ENCODE measurements at places on chromosomes 6 and 20.

DNA sequence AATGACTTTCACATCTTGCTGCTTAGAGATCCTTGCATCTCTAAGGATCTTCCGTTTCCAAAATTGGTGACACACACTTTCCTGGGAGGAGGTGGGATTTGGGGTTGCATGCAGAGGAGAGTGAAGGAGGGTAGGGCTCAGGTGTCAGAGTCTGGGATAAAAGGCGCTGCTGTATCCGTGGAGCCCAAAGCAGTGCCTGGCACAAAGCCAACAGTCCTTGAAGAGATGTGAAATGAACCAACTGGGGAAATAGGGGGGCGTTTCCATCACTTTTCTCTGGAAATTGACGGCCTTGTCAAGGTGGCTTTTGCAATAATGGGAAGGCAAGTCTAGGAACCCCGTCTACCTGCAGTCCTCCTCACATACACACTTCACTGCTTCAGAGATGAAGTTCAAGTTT, 59.5 kb upstream of the NELFCD start:
- no peak for DNase-seq

DNA sequence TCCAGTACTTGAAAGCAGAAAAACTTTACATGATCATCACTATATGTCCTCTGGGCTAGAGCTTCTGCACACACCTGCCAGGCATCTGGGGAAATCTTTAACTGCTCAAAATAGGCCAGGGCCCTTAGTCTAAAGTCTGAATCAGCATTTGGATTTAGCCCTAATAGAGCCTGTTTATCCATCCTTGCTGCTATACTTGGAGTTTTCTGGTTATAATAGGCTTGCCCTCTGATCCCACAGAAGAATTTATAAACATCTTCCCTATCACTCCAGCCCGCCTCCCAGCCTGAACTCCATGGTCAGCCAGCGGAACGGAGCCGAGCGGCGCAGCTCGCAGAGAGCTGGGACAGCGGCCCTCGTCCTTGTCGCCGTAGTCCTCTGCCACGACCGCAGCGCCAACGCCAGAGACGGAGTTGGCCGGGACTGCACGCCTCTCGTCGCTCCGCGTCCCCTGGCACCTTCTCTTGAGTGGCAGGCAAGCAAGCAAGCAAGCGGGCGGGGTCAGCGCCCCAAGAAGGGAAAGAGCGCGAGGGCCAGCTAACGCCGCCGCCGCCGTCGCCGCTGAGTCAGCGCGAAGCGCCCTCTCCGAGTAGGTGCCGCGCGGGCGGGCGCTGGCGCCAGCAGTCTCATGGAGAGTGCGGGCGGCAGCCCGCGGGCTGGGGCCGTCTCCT, 25.4 kb upstream of the ASIP start:
- DNase-seq = peak; percentile 93

DNA sequence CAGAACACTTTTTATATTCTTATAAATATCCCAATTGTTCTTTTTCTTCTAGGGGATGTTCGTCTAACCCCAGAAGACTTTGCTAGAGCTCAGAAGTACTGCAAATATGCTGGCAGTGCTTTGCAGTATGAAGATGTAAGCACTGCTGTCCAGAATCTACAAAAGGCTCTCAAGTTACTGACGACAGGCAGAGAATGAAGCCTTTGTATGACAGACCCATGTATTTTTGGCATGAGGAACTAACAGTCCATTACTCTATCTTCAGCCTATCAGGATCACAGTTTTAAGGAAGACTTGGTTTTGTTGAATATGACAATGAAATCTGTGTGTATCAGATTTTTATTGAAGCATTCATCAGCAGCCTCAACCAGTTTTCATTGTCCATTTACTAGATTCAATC, 71.4 kb downstream of the VTA1 start:
- no peak for DNase-seq

GRCh38 chr6:110567957-110568696, 91.7 kb upstream of the SLC22A16 start:
- DNase-seq = no peak

- DNase-seq = no peak
These were observed 4.3 kb downstream of the ARFRP1 start for GRCh38 chr20:63703471-63703975.

- no peak for DNase-seq
These were observed 48.9 kb downstream of the MYB start for GRCh38 chr6:135229996-135230395.

- no peak for DNase-seq
These were observed 131.8 kb downstream of the SCML4 start for GRCh38 chr6:107692351-107692750.

DNA sequence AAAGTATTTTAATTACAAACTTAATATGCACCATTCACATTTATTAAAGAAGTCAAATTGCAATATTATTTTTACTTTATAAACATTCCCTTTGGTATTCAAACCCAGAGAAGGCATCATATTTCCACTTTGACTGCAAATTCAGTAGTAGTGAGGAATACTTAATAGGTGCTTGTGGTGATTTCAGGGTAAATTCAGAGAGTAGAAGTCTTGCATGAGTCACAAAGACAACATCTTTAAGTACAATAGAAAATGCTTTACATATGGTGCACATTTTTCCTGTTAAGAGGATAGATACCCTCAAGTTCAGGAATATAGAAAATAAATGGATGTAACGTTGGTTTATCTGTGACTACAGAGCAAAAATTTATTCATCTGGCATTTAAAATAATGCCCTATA, 390.2 kb downstream of the TENT5A start:
- DNase-seq = no peak

DNA sequence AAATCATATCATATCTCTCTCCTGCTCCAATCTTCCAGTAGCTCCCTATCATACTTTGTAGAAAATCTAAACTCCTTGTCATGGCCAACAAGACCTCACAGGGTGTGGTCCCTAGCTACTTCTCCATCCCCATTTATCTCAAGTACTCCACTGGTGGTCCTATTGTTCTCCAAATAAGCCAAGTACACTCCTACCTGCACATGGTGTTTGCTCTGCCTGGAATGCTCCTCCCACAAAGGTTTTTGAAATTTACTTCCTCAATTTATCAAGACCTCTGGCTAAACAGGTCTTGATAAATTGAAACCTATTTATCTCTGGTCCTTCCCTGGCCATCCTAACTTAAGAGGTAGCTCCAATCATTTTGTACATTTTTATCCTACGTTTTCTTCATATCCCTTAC, 12.1 kb downstream of the TMX4 start:
- no peak for DNase-seq

- no peak for DNase-seq
These were observed 380.3 kb downstream of the DHX35 start for GRCh38 chr20:39342463-39342862.

- DNase-seq = no peak
These were observed 49.1 kb downstream of the HFE start for GRCh38 chr6:26136321-26136720.

DNA sequence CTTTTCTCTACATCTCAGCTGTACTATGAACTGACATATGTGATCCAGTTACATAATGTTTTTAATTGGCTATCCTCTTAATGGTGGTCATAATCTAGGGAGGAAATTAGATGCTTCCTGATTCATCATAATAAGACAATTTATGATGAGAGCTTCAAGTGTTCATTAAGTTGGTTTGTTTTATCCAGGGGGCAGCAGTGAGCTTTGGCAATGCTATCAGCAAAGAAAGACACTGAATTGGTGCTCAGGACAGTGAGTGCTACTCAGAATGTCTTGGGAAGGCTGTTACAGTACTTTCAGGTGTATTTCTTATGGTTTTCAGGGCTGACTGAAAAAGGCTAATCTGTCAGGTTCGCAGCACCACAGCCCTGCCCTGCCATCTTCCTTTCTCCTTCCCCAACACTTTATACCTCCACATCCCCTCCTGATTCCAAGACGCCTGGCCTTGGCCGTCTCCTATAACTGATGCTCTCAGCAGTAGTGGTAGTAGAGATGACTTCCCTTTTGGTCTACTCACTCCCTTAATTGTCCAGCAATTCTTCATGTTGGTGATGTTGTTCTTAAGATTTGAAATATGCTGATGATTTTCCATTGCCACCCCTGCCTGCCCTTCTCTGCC, 67.0 kb upstream of the TNFAIP3 start:
- no peak for DNase-seq

GRCh38 chr6:2695454-2696095, 55.1 kb downstream of the MYLK4 start:
- no peak for DNase-seq

GRCh38 chr20:6142348-6142993, 19.6 kb upstream of the FERMT1 start:
- peak; percentile 60 for DNase-seq

DNA sequence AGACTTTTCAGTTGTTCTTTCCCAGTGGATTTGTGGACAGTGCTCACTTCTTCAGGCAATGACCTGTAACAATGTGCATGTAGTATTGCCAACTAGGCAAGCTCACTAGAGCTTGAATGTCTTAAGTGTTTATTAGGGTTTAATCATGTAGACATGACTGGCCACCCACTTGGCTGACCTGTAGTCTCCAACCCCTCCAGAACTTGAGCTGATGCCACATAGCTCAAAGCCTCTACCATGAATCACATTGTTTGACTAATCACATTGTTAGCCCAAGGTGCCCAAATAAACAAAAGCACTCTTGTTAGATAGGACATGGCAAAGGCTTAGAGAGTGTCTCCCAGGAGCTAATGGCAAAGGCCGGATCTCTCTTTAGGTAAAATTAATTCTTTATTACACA, 272.7 kb downstream of the GRIK2 start:
- no peak for DNase-seq

- DNase-seq = peak; percentile 78
These were observed at the start of gene STXBP5 for GRCh38 chr6:147204060-147204785. Gene STXBP5 (plus strand): TSS chr6:147204417. CDS start chr6:147204533, 116 bp downstream.

- DNase-seq = no peak
These were observed 44.3 kb downstream of the OSTM1 start for GRCh38 chr6:108030211-108030610.

GRCh38 chr20:61719691-61720347, 345.9 kb downstream of the TAF4 start:
- DNase-seq = peak; percentile 58

DNA sequence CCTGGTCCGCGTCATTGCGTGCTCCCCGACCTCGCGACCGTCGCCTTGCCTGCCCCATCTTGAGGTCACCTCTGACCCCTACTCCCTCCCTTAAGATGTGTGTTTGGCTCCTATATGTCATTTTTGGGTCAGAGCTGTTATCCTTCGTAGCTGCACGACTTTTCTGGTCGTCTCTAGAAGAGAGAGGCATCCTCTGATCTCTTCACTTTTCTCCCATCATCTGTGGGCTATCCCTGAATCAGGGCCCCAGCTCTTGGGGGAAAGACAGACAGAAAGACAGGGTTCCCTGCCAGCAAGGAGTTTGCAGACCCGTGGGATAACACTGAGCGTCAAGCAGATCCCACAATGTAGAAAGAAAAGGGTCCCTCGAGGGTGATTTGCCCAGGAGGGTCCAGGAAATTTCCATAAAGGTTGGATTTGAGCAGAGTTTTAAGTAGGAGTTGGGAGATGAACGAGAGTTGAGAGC, 555 bp downstream of the FAM120B start:
- no peak for DNase-seq

DNA sequence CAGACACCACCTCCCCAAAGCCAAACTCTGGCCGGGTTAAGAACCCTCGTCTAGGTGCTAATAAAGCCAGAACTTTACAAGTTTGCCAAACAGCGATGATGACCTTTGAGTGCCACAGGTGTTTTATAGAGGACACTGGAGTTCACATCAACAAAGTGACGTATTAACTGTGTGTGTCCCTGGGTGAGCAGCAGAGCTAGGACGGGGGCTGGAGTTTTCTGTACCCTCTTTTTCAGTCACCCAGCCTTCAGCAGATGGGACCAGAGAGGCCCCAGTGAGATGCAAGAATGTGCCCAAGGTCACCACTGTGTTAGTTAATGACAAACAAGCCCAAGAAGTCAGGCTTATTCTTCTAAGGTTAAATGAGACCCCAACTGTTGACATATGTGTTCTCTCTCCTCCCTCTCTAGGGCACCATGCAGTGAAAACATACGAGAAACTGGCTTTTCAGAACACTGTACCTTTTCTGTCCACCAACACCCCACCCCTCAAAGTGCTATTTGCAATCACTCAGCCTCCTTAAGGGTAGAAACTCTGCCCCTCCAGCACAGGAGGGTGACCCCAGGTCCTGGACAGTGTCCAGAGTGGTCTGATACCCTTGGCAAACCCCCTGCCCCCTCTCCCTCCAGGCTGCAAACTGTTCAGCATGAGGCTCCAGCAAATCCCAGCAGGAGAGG, 5.2 kb downstream of the SDC4 start:
- DNase-seq = no peak

DNA sequence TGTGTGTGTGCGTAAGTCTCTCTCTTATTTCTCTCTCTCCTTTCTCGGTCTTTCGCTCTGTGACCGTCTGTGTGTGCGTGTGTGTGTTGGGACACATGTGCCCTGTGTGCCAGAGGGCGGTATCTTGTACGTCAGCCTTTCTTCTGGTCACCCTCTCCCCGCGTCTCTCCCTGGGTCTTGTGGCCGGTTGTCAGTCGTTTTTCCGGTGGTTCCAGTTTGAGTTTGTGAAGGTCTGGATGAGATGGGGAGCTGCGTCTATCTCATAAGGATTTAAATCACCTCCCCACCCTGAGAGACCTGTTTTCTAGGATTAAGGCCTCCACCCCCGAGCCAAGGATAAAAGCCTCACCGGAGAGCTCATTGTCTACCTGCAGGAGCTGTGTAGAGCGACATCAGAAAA, 295.5 kb upstream of the ZNF337 start:
- DNase-seq = no peak

DNA sequence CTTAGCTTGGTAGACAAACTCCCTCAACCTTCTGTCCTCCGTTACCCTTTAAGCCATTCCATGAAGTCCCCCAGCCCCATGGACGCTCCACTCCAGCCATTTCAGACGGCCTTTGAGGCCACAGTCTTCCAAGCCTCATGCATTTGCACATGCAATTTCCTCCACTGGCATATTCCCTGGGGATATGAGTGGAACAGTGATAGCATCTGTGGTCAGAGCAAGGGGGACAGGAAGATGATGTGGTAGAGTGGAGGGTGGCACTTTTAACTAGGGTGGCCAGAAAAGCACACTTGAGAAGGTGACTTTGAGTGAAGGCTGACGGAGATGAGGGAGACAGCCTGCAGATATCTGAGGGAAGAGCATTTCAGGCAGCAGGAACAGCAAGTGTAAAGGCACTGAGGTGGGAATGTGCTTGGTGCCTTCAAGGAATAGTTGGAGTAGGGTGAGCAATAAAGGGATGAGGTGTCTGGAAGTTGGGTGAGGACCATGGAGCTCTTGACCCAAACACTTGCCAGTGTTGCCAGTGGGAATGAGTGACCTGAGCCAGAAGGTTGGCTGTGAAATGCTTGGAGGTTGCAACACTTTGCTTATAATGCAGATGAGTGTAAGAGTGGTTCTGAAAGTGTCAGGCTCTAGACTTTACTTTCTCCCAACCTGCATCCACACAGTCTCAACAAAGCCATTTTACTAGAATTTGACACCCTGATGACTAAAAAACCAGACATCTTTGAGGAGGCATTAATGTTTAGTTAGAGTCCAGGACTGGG, 275.6 kb upstream of the SUPT3H start:
- no peak for DNase-seq

- no peak for DNase-seq
These were observed 69.1 kb downstream of the GRIK2 start for GRCh38 chr6:101462576-101462975.
